GM12891 (cell line): ENCODE measurements at places on chromosomes 5 and 9.
A peak's percentile ranks its signal among the peaks of the same experiment; 100 is the strongest.

- no peak for DNase-seq
These were observed 11.7 kb upstream of the STING1 start for GRCh38 chr5:139494256-139494655.

GRCh38 chr9:33374190-33374589 lies 28.2 kb downstream of the AQP7 start:
- no peak for DNase-seq

DNA sequence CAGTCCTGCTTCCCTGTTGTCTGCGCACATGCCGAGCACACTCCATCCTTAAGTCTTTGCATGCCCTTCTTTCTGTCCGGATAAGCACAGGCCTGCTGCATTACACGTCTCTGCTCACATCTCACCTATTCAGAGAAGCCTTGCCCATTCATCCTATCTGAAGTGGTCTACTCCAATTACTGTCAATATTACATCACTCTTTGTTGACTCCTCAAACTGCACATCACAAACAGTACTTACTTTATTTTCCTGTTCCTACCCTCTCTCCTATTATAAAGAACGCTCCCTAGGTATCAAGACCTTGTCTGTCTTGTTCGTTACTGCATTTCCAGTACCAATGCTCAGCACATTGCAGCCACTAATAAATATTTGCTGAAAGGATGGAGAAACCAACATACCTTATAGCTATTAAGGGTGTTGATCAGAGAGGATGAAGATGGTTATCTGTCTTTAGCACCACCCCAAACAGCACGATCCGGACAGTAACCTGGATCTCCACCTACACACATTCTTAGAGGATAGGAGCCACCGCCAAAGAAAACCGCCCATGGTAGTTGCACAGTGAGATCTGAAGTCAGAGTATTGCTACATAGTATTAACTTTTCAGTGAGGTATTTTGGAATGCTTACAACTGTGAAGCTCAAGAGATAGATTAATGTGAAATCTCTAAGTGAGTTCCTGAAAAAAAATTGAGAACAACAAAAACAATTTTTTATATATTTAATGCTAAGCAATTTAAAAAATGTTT lies 1.6 kb upstream of the PRRC1 start:
- DNase-seq, result no peak

- peak; percentile 8 for DNase-seq
These were observed 54.4 kb downstream of the CCDC192 start for GRCh38 chr5:127757576-127757975.

- DNase-seq, result peak; percentile 7
These were observed 1.9 kb upstream of the SPDL1 start for GRCh38 chr5:169581580-169582227.

DNA sequence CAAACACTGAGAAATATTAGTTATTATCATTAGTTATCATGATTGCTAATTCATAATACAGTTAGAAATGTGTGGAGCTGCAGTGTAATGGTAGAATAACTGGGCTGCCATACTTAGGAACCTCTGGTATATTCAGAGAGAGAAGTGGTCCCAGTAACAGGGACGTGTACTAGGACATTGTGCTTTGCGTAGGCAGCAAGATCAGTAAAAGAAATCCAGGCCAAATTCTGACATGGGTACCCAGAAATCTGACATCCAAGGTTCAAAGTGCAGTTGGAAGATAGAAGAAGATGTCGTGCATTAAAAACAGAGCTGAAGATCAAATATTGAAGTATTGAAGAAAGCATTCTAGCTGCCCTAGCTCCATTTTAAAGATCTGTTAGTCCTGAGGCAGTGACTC lies 1160.7 kb upstream of the DMAC1 start:
- no peak for DNase-seq

DNA sequence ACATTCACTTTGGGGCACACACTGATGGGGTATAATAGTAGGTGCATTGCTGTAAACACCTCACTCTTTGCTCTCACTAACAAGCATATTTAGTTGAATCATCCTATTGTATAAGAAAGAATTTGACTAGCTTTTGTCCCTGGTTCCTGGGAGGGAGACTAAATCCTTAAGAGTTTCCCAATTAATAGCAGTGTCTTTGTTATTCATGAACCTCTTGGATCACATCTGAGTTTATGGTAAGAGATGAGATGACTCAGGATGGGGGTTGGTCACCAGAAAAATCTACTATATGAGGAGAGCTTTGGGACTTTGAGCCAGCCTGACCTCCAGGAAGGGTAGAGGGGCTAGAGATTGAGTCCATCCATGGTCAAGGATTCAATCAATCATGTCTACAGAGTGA lies 56.8 kb downstream of the PUM3 start:
- no peak for DNase-seq

DNA sequence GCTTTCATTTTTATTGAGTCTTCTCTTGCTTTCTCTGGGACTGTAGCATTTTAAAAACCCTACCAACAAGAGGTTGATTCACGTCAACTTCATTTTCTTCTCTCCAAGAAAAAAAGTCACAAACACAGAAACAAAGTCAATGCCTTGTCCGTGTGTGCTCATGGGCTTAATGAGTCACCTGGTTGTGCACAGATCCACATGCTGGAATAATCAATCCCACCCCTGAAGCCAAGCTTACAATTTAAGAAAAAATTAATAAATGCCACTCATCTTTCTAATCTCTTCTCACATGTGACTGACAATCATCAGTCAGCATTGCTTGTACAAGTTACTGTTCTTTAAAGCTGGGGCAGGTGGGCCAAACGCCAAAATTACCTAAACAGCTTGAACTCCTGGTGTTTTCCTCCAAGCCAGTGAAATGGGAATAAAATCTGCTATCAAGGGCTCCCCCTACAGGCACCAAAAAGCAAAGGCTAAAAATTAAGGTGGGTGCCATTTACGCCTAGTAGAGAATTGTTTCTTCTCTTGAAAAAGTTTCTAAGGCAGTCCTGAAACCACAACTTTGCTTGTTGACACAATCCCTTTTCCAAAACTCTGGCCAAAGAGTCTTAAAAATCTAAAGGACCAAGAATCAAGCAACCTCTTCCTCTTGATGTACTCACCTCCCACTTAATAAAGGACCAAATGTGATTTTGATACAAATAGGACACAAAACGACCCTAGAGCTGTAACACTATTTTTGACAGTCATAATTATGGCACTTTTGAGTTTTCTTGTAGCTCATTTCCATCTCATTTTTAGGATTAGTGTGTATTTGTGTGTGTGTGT lies 21.3 kb downstream of the TRMO start:
- no peak for DNase-seq

DNA sequence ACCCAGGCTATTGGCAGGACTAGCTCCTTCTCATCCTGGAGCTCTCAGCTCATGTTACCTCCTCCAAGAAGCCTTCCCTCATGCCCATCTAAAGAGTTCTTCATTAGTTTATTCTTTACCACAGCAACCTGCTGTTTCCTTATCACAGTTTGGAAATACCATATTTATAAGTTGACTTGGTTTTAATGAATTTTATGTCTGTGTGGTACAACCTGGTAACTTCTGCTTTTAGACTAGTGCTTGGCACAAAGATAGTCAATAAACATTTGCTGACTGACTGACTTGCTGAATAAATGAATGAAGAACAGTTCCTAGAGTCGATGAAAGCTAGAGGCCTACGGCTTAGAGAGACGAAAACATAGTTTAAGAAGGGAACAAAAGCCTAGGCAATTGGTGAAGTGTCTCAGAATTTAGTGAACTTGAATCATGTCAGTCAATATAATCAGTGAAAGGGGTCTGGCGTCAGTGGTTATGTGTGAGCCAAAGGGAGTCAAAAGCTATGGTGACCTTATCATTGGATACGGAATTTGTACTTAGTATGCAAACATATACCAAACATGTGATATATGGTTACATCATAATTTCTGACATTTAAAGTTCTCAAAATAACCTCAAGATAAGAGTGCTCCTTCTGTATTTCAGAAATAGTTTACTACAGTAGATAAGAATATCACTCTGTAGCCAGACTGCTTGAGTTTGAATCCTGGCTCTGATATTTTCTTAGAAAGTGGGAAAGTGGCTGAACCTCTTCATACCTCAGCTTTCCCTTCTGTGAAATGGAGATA lies 239.5 kb downstream of the MCTP1 start:
- no peak for DNase-seq

GRCh38 chr5:89273289-89273688 lies 390.3 kb upstream of the MEF2C start:
- DNase-seq, result no peak

DNA sequence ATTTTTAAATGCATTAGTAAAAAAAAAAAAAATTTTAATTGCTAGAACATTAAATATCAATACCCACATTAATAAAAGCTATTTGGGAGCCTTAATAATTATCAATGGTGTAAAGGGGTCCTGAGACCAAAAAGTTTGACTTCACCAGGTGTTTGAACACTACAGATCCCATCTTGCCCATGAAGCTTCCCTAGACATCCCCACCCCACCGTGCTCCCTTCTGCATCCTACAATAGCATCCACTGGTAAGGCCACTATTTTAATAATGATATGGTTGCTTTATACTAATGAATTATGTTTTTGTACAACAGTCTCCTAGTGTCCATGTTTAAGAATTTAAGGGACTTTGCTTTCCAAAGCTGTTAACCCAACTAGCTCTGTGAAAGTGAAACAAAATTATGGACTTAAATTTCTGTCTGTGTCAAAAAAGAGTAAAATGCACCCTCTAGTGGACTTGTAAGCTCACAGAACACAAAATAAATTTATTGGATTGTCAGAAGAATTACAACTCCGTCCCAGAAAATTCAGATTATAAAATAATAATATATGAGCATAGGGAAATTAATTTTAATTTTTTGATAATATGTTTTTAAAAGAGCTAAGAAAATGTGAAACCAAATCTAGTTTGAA lies 76.0 kb downstream of the ARL15 start:
- no peak for DNase-seq

- DNase-seq, result no peak
These were observed 282.6 kb upstream of the PTGER4 start for GRCh38 chr5:40397091-40397490.

- DNase-seq, result no peak
These were observed 24.3 kb downstream of the THBS4 start for GRCh38 chr5:80059354-80059980.

- DNase-seq, result no peak
These were observed 142.7 kb downstream of the C5orf15 start for GRCh38 chr5:133825631-133826289.

- DNase-seq, result no peak
These were observed 41.9 kb downstream of the KIF2A start for GRCh38 chr5:62347928-62348327.

DNA sequence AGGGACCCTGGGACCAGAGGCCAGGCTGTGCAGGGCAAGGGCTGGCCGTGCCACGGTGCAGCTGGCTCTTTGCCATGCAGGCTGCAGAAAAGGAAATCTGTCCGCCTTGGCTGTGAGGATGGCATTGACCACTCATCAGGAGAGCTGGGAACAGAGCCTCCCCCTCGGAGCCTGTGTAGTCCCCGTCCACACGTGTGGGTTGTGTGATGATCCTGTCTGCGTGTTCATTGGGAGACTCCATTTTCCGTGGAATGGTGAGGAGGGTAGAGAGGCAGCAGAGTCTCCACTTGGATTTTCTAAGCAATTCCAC lies 47.7 kb downstream of the EHMT1 start:
- DNase-seq, result no peak

DNA sequence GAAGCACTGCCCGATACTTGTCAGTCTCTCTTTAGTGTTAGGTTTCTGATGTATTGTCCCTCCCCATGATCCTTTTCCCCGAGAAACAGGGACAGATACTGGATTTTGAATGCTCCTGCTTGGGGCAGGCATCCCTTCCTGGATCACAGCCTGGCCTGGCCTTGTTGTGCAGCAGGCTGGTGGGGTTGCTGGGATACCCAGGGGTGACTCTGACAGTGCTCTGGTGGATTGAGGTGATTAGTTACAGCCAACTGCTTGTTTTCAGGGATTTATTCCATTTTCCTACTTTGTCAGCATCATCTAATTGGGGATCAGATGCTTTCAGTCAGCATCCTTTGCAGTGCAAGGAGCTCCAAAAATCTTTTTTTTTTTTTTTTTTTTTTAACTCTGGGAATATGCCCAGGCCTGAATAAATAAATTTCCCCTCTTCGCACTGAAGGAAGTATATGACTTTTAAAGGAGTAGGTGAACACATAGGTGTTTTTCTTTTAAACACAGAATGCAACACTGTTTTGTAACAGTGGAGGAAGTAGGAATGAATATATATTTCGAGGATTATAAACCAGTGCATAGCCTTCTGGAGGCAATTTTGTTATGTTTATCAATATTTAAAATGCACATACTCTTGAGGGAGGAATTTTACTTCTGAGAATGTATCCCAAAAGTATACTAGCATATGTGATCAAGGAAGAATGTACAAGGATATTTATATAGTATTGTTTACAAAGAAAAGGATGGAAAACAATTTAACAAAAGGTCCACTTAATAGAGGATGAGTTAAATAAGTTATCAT lies 127.3 kb upstream of the ELL2 start:
- no peak for DNase-seq

- DNase-seq, result no peak
These were observed 145.1 kb upstream of the RAI14 start for GRCh38 chr5:34511063-34511462.

GRCh38 chr9:6106711-6107339 lies 91.4 kb upstream of the RANBP6 start:
- peak; percentile 25 for DNase-seq

- no peak for DNase-seq
These were observed 54.4 kb upstream of the LRRTM2 start for GRCh38 chr5:138929571-138929955.

DNA sequence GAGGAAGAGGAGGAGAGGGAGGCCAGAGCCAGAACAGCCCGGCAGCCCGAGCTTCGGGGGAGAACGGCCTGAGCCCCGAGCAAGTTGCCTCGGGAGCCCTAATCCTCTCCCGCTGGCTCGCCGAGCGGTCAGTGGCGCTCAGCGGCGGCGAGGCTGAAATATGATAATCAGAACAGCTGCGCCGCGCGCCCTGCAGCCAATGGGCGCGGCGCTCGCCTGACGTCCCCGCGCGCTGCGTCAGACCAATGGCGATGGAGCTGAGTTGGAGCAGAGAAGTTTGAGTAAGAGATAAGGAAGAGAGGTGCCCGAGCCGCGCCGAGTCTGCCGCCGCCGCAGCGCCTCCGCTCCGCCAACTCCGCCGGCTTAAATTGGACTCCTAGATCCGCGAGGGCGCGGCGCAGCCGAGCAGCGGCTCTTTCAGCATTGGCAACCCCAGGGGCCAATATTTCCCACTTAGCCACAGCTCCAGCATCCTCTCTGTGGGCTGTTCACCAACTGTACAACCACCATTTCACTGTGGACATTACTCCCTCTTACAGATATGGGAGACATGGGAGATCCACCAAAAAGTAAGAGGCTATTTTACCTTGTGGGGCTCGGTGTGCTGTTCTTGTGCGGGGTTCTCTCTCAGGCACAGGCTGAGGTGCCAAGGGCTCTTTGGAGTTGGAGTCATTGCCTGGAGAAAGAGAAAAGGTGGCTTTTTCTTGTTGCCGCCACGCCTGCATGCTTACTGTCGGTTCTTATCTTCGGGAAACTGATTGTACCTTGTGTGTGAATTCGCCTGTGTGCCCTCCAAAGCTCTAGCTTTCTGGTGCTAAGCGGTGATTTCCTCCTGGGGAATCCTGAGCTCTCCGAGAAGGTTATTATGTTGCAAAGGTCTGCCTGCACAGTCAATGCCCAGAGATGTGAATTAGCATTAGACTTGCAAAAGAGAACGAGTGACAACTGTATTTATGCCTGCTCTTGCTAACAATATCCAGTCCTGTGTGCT lies at the start of gene ISL1:
Gene ISL1 (plus strand): TSS at position 318 of the 991 bp plus-strand sequence. CDS start 224 bp downstream, at position 542.
- no peak for DNase-seq

- no peak for DNase-seq
These were observed 53.8 kb downstream of the CAST start for GRCh38 chr5:96716007-96716406.
